GM23248 (cell line): ENCODE measurements at places on chromosomes 6 and 20. TPM values are rescaled to one million over a fixed set of nuclear protein-coding genes. Genes with fewer than 3 reads are reported as not detected.
A peak's percentile ranks its signal among the peaks of the same experiment; 100 is the strongest.

Gene SEC23B
- total RNA-seq, result 48.5 and 49.2 TPM in 2 replicates

Gene VGLL2
- total RNA-seq, result not detected in 2 replicates

Gene RIPOR3
- 0.76 TPM in 1 of 2 replicates, not detected in the other for total RNA-seq

Gene SNAP91
- not detected in 2 replicates for total RNA-seq

Gene FILIP1
- total RNA-seq, result under 0.01 and 0.13 TPM in 2 replicates

Gene RGS17
- 0.25 and 1.1 TPM in 2 replicates for total RNA-seq

Gene CCN6
- not detected in 2 replicates for total RNA-seq

Gene CALHM4
- not detected in 2 replicates for total RNA-seq

Gene IL17A
- total RNA-seq, result not detected in 2 replicates

Gene TREML2
- total RNA-seq, result not detected in 2 replicates

Gene KCNB1
- total RNA-seq, result 0.11 TPM in 1 of 2 replicates, not detected in the other

Gene MATN4
- total RNA-seq, result not detected in 2 replicates

Gene PXDC1
- total RNA-seq, result 167 and 192 TPM in 2 replicates

DNA sequence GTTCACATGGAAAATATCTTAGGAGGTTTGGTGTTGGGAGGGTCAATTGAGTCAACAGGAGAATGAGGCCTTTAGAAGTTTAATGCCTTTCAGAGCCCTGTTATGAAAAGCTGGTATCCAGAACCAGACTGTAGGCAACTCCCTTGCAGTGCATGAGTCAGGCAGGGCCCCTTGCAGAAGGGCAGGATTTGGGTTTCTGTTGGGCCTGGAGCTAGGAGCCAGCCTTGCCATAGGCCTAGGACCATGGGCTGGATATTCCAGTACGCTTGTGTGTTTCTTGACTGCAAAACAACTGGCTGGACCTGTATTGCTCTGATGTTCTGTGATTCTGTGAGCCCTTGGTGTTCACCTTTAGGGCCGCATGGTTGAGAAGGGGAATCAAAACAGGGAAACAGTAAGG lies 350.9 kb upstream of the PRND start:
- H3K27me3 ChIP-seq, result no peaks in the 10 kb centered on the region
- no peaks in the 10 kb centered on the region for H3K36me3 ChIP-seq
- peak; percentile 34 for DNase-seq
- no peak overlapping the region for H3K4me3 ChIP-seq
- H3K27ac ChIP-seq, result no peak overlapping the region
- 0 out of 2 replicates have a peak, but pooled peaks cover 3% of the 10 kb centered on the region for H3K4me1 ChIP-seq

GRCh38 chr6:44086931-44087574 lies 40.2 kb downstream of the MRPL14 start:
- H3K4me1 ChIP-seq, result no peaks in the 10 kb centered on the region
- H3K36me3 ChIP-seq, result no peaks in the 10 kb centered on the region
- H3K27me3 ChIP-seq, result no peaks in the 10 kb centered on the region
- no peak overlapping the region for H3K4me3 ChIP-seq
- H3K27ac ChIP-seq, result no peak overlapping the region
- peak; percentile 43 for DNase-seq

DNA sequence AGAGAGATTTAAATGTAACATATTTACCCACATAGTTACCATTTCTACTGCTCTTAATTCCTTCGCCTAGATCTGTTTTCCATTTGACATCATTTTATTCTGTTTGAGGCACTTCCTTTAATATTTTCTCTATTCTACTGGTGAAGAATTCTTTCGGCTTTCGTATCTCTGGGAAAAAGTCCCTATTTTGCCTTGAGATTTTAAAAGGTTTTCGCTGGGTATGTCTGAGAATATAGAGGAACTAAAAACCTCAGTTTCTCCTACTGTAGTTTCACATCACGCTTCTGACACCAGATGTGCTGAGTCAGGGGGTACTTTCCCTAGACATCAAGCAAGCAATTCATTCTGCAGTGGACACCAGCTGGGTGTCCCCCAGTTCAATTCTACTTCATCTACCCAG lies 61.7 kb downstream of the E2F3 start:
- DNase-seq, result no peak
- H3K4me3 ChIP-seq, result no peak overlapping the region
- H3K27me3 ChIP-seq, result no peaks in the 10 kb centered on the region

GRCh38 chr6:168901076-168901475 lies 352.6 kb downstream of the THBS2 start:
- H3K4me1 ChIP-seq, result no peaks in the 10 kb centered on the region
- no peak overlapping the region for H3K27ac ChIP-seq
- no peaks in the 10 kb centered on the region for H3K27me3 ChIP-seq
- DNase-seq, result peak; percentile 50

DNA sequence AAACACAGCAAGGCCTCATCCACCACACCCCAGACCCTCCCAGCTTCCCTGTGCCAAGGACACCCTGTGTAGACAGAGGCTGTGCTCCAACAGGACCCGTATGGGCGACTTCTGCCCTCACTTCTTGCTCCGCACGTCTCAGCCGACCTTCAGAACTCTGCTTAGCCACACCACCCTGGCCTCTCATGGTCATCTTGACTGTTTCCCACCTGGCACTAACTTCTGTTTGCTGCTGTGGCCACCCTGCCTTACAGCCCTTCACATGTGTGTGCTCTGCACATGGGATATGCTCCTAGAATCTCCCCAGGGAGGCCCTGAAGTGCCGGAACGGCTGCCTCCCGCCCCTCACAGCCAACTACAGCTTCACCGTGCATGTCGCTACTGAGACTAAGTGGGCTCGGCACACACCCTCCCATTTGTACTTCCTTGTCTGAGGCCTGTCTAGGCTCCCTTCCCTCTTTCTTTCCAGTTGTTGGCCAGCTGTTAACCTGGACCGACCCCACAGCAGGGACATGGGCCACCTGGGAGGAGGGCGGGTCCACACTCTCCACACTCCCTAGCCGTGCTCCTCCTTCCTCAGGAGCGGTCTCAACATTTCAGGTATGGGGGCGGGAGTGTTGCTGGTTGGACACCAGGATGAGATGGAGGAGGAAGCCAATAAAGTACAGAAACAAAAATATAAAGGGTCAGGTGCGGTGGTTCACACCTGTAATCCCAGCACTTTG lies 69.6 kb downstream of the PYGB start:
- H3K4me3 ChIP-seq, result no peak overlapping the region
- no peaks in the 10 kb centered on the region for H3K27me3 ChIP-seq
- H3K36me3 ChIP-seq, result no peaks in the 10 kb centered on the region; the same call in 1 of the 2 replicates
- peaks cover 8% of the 10 kb centered on the region for H3K4me1 ChIP-seq

- no peaks in the 10 kb centered on the region for H3K27me3 ChIP-seq
- no peaks in the 10 kb centered on the region for H3K36me3 ChIP-seq
- H3K4me1 ChIP-seq, result peaks cover 39% of the 10 kb centered on the region
- peak overlapping the region; percentile 94 for H3K4me3 ChIP-seq
These were observed 1.2 kb downstream of the IBTK start for GRCh38 chr6:82246370-82246769.

DNA sequence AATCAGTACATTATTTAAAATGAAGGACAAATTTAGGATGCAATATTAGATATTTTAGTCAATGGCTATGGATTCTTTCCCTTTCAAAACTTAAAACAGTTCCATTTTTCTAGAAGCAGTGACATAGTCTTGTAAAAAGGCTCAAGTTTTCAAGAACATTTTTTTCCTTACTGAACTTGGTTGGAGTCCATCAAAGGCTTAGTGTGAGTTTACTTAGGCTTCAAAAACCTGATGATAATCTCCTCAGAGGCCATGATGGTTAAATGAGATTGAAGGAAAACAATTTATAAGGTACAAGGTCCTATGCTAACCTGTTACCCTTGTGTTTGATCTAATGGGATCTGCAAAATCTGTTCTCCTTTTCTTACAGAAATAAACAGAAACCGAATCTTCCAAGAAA lies 531.8 kb downstream of the UTRN start:
- no peak overlapping the region for H3K4me3 ChIP-seq
- no peak overlapping the region for H3K27ac ChIP-seq
- H3K27me3 ChIP-seq, result no peaks in the 10 kb centered on the region
- H3K4me1 ChIP-seq, result peaks cover 4% of the 10 kb centered on the region; the same call in 1 of the 2 replicates
- no peak for DNase-seq
- peaks cover 11% of the 10 kb centered on the region; the same call in 1 of the 2 replicates for H3K36me3 ChIP-seq

GRCh38 chr6:36953931-36954261 lies 642 bp upstream of the PI16 start:
- H3K27ac ChIP-seq, result no peak overlapping the region
- H3K4me3 ChIP-seq, result no peak overlapping the region
- DNase-seq, result no peak
- peaks cover 16% of the 10 kb centered on the region; the same call in 1 of the 2 replicates for H3K4me1 ChIP-seq
- no peaks in the 10 kb centered on the region for H3K36me3 ChIP-seq

- H3K27me3 ChIP-seq, result no peaks in the 10 kb centered on the region
- H3K4me3 ChIP-seq, result no peak overlapping the region
- H3K4me1 ChIP-seq, result no peaks in the 10 kb centered on the region
- H3K36me3 ChIP-seq, result no peaks in the 10 kb centered on the region
These were observed 448.9 kb downstream of the COL12A1 start for GRCh38 chr6:74756923-74757322.

DNA sequence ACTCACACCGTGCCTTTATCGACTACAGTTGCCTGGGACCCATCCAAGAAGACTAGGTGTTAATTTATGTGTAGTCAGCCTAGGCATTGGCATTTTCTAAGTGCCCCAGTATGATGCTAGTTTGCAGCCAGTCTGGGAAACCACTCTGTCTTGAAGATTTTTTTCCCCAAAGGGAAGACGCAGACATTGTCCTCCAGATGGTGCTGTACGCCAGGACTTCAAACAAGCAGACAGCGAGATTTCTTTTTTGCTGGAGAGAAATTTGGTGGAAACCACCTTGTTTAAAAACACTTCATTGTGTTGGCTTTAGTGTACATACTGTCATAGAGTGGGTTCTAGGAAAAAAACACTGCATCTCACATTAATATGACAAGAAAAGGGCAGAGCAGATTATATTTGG lies 30.0 kb downstream of the ALDH5A1 start:
- no peaks in the 10 kb centered on the region for H3K36me3 ChIP-seq
- peak; percentile 60 for DNase-seq
- no peaks in the 10 kb centered on the region for H3K27me3 ChIP-seq
- H3K27ac ChIP-seq, result no peak overlapping the region
- H3K4me1 ChIP-seq, result no peaks in the 10 kb centered on the region

DNA sequence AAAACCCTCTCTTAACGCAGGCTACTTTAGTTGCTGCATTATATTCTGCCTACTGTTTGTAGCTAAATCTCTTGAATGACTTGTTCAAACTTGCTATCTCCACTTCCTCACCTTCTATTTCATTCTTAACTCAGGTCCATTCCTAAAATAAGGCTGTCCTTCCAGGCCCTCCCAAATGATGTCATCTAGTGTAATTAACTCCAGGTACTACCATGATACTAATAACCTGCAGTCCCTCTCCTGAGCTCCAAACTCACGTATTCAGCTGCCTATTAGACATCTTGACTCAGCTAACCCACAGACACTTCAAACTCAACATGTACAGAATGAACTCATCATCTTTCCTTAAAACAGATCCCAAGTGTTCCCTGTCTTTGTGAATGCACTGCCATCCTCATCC lies 10.5 kb upstream of the TOP1 start:
- no peak for DNase-seq
- H3K27me3 ChIP-seq, result no peaks in the 10 kb centered on the region
- H3K36me3 ChIP-seq, result no peaks in the 10 kb centered on the region

DNA sequence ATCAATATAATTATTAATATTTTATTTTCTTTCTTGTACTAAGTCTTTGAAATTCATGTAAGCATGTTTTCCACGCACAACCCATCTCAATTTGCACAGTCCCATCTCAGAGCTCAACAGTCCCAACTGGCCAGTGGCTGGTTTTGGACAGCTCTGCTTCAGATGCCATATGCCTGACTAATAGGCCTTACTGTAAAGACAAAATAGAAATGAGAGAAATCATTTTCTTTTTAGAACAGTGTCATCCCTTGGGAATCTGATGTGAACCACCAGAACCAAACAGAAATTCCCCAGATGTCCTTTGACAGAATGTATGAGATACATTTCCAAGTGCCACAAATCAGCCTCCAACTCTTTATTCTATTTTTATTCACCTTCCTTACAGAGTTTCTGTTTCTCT lies 338.9 kb downstream of the ESR1 start:
- peak; percentile 89 for DNase-seq
- H3K27ac ChIP-seq, result no peak overlapping the region
- H3K4me3 ChIP-seq, result no peak overlapping the region
- H3K36me3 ChIP-seq, result peaks cover 75% of the 10 kb centered on the region
- H3K4me1 ChIP-seq, result peaks cover 9% of the 10 kb centered on the region; the same call in 1 of the 2 replicates

- H3K36me3 ChIP-seq, result no peaks in the 10 kb centered on the region
- no peak for DNase-seq
- H3K4me3 ChIP-seq, result no peak overlapping the region
- H3K27ac ChIP-seq, result no peak overlapping the region
- H3K4me1 ChIP-seq, result no peaks in the 10 kb centered on the region
- H3K27me3 ChIP-seq, result no peaks in the 10 kb centered on the region
These were observed 189.4 kb upstream of the RNF217 start for GRCh38 chr6:124772733-124773319.

- peaks cover 42% of the 10 kb centered on the region for H3K27me3 ChIP-seq
- no peak overlapping the region for H3K27ac ChIP-seq
- no peak for DNase-seq
- H3K4me1 ChIP-seq, result 0 out of 2 replicates have a peak, but pooled peaks cover 4% of the 10 kb centered on the region
- no peaks in the 10 kb centered on the region for H3K36me3 ChIP-seq
These were observed 99.7 kb downstream of the BMP7 start for GRCh38 chr20:57166568-57167291.

DNA sequence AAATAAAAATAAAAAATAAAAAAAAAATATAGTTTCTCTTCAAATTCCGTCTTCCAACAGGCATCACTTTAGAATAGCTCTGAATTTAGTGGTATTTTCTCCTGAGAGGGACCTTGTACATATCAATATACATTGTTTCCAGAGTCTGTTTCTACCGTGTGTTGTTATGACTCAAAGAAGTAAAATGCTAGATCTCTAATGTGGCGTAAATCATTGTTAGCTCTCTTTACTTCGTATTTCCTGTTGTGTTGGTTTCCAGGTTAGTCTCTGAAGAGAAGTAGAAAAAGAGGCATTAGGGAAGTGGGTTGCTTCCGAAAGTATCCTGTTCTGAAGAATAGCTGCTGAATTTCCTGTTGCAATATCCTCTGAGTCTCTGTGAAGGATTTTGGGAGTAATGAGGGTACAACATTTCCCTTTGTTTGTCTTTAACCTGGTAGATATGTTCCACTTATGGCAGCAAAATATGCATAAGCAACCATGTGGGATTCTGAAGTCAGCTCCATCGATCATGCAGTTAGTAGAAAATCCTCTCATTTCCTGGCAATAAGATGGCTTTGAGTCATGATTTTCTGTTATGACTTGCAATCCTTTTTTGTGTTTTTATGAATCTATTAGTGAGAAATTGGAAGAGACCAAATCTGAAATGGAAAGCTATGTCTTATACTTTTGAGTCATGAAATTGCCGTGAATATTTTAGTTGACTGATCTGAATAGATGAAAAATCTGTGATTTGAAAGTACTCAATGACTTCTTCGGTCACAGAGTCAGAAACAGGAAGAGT lies 42.0 kb upstream of the MCHR2 start:
- peak; percentile 1 for DNase-seq
- H3K36me3 ChIP-seq, result no peaks in the 10 kb centered on the region
- no peak overlapping the region for H3K27ac ChIP-seq
- no peaks in the 10 kb centered on the region for H3K4me1 ChIP-seq
- no peaks in the 10 kb centered on the region for H3K27me3 ChIP-seq

- H3K27ac ChIP-seq, result no peak overlapping the region
- no peaks in the 10 kb centered on the region for H3K27me3 ChIP-seq
- DNase-seq, result no peak
- H3K36me3 ChIP-seq, result no peaks in the 10 kb centered on the region
- H3K4me3 ChIP-seq, result no peak overlapping the region
- no peaks in the 10 kb centered on the region for H3K4me1 ChIP-seq
These were observed 513.3 kb upstream of the NOX3 start for GRCh38 chr6:155968921-155969320.

- DNase-seq, result no peak
- H3K4me1 ChIP-seq, result no peaks in the 10 kb centered on the region
- H3K4me3 ChIP-seq, result no peak overlapping the region
- H3K27me3 ChIP-seq, result no peaks in the 10 kb centered on the region
These were observed 57.5 kb upstream of the NFATC2 start for GRCh38 chr20:51600016-51600420.

GRCh38 chr20:60630609-60631008 lies 621.5 kb upstream of the CDH4 start:
- H3K36me3 ChIP-seq, result no peaks in the 10 kb centered on the region
- no peak for DNase-seq
- no peaks in the 10 kb centered on the region for H3K27me3 ChIP-seq
- no peak overlapping the region for H3K27ac ChIP-seq
- H3K4me3 ChIP-seq, result no peak overlapping the region
